Activated T-cell treated with anti-CD3 and anti-CD28 coated beads, Interleukin-2, amount 50 U/mL, for 48 hours (primary cell): ENCODE measurements at places on chromosomes 7 and 10.

DNA sequence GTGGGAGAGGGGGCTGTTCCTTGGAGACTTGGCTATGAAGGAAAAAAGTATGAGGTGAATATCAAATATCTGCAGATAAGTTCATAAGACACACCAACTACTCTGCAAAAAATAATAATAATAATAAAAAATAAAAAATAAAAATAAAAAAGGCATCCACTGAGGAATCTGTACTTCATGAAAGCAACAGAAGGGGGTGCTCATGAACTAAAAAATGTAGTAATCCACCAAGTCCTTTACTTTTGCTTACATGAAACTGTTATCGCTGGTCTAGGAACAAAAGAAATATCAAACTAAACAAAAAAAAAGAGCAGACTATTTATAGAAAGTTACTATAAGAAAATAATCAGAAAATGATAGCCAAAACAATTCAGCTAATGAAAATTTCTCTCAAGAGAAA lies 579.0 kb downstream of the PHTF2 start:
- no peak for DNase-seq

DNA sequence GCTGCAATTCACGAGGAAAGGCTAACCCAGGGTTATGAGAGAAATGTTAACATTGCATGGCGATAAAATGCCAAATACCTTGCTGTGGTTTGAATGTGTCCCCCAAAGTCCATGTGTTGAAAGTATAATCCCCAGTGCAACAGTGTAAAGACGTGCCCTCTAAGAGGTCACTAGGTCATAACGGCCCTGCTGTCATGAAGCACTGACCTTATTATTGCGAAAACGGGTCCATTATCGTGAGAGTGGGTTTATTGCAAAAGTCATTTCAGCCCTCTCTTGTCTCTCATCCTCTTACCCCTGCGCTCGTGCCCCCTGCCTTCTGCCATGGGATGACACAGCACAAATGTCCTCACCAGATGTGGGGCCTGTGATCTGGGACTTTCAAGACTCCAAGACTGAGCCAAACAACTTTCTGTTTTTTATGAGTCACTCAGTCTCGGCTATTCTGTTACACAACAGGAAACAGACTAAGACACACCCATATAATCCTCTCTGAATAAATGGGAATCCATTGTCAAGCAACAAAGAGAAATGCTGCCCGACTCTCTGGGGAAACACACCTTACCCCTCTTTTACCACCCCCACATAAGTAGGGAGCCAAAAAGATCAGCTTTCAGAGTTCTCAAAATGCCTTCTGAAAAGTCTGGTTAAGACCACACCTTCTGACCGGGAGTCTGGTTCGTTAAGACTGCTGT lies 73.1 kb upstream of the UCN3 start:
- peak; percentile 63 for DNase-seq

DNA sequence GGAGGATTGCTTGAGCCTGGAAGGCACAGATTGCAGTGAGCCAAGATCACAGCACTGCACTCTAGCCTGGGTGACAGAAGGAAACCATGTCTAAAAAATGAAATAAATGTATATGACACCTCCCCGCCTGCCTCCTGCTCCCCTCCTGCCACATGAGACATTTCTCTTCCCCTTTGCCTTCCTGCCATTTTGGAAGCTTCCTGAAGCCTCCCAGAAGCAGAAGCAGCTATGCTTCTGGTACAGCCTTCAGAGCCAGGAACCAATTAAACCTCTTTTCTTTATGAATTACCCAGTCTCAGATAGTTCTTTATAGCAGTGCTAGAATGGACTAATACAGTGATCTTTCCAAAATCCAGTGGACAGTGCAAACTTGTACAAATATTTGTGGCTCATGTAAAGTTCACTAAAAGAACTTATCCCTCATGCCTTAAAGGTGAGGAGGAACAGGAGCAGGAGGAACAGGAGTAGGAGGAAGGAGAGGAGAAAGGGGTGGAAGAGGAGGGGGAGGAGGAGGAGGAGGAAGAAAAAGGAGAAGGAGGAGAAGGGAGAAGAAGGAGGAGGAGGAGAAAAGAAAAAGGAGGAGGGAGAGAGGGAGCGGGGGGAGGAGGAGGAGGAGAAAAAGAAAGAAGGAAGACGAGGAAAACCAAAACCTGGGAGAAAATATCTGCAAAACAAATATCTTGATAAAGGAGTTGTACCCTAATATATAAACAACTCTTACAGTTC lies 2.8 kb upstream of the ABI1 start:
- no peak for DNase-seq

DNA sequence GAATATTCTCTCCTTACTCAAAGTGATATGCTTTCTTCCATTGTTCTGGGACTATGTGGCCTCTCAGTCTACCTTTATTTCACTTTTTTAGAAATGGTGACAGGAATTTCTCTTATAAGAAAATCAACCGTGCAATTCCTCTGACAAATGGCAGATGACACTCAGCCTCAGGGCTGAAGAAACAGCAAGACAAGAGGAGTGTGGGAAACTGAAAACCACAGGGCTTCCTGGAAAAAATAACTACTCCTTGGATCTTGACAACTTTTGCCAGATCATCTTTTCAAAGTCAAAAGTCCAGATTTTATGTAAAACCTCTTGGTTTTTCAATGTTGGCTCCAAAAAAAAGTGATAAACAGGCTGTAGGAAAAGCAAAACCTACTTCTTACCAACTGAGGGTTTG lies 121.5 kb downstream of the TYW1B start:
- DNase-seq: no peak

DNA sequence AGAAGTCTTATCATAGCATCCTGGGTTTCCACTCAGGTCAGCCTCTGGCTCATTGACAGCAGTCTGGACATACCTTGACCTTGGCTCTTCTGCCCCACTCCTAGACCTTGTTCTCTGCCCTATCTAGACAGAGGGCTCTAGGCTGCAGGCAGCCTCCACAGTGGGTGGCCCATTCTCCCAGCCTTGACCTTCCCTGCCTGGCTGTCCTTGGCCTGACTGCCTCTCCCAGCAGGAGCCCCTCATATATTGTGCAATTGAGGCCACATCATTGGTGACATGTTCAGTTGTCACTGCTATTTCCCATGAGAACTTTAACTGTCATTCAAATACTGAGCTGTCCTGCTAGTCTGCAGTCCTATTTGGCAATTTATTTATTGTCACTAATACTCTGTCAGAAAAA lies 503.4 kb downstream of the PLXNA4 start:
- DNase-seq: no peak

GRCh38 chr7:92699560-92699959 lies 109.4 kb upstream of the FAM133B start:
- no peak for DNase-seq

DNA sequence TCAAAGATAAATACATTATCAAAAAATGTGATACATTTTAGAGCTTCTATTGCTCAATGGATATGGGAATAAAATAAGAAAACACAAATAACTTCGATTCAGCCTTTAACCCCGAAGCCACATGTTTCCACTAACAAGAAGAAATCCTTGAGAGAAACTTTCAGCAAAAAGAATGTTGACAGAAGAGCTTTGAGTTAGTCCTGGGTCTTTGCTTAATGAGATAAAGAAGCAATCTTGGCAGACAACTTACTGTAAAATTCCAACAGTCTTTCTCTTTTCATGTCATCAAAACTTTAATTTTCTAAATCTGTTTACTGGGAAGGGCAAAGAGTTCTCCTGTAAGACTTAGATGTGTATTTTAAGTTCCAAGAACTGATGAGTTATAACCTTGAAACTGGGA lies 810.2 kb downstream of the CNTNAP2 start:
- no peak for DNase-seq

DNA sequence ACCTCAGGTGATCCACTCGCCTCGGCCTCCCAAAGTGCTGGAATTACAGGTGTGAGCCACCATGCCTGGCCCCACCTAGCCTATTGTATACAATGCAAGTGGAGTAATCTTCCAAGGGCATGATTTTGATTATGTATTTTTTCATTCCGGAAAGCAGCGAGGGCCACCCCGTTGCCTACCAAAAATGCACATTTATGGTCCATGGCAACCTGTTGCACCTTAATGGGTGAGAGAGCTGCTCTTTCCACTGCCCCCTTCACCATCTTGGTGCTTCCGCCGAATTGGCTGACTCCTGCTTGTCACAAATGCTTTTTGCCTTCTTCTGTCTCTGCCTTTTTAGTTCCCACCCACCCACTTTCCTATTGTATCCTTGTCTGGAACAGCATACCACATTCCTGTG lies 699.5 kb downstream of the LRMDA start:
- no peak for DNase-seq

DNA sequence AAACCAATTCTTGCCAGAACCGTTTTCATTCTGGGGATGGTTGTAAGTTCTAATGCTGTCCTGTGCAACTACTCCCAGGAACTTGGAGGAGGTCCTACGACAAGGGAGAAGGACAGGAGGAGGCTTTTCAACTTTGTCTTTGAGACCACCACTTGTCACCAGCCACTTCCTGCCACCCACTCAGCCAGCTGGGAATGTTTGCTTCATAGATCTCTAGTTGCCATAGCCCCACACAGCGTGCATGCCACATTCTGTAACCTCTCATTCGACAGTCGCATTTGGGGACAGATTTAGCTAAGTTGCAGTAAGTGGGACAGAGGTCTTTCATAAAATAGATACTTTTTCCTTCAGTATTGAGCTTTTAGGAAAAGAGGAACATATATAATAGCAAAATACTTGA lies 78.0 kb downstream of the TAF3 start:
- no peak for DNase-seq

DNA sequence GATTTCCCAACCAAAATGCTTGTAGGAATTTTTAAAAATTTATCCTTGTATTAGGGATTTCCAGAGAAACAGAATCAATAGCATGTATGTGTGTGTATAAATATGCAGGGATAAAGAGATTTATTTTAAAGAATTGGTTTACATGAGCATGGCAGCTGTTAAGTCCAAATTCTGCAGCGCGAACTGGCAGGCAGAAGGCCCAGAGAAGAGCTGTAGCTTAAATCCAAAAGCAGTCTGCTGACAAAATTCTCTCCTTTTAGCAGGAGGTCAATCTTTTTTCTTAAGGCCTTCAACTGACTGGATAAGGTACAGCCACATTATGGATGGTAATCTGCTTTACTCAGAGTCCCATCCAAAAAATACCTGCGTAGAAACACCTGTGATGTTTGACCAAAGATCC lies 42.0 kb downstream of the PRR15 start:
- no peak for DNase-seq

DNA sequence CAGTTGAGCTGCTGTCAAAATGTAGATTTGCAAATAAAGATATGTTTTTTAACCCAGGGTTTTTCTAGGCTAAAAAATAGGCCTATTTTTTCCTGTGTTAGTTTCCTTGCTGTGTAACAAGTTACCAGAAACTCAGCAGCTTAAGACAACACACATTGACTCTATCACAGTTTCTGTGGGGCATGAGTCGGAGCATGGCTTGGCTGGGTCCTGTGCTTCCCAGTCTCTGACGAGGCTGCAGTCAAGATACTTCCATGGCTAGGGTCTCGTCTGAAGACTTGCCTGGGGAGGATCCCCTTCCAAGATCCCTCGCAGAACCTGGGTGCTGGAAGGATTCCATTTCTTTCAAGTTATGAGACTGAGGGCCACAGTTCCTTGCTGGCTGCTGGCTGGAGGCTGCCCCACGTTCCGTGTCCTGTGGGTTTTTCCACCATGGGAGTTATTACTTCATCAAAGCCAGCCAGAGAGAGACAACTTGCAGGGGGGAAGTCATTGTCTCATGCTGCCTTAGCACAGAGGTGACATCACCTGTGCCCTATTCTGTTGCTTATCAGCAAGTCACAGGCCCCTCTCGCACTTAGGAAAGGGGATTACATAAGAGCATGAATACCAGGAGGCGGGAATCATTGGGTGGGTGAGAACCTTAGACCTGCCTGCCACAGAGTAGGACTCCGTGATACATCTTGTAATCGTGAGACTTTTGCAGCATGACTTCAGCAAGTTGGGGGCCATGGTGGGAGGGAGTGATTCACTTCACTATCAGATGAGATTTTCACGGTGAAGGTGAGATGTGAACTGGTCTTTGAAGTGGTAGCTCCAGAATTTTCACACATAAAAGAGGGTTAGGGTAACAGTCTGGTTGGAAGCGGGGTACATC lies 77.9 kb downstream of the CCNY start:
- peak; percentile 54 for DNase-seq

- DNase-seq: no peak
Observed at GRCh38 chr7:129908181-129908580, 44.6 kb downstream of the UBE2H start.

- no peak for DNase-seq
Observed at GRCh38 chr10:120555842-120556532, 99.0 kb downstream of the PLPP4 start.

DNA sequence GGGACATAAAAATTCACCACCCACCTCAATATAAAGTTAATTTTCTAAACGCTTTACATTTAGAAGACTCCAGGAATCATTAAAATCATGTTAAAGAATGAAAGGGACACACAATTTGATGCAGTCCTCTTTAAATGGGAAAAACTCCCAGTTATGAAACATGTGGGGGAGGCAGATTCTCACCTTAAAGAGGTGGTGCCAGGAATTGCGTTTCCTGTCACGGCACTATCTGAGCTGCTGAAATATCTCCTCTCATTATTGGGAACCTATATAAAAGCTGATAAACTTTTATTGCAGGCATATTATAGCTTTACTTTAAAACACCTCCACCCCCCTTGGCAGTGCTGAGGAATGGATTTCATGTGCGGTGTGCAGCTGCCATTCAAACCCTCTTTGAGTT lies 94.8 kb upstream of the SORCS3 start:
- no peak for DNase-seq

- no peak for DNase-seq
Observed at GRCh38 chr7:17421941-17422340, 123.5 kb downstream of the AHR start.

GRCh38 chr7:157000741-157001653 lies 9.5 kb downstream of the MNX1 start:
- peak; percentile 22 for DNase-seq

GRCh38 chr10:118626953-118627352 lies 31.5 kb upstream of the PRLHR start:
- no peak for DNase-seq

- DNase-seq: no peak
Observed at GRCh38 chr10:24542314-24543270, 181.1 kb downstream of the ARHGAP21 start.

DNA sequence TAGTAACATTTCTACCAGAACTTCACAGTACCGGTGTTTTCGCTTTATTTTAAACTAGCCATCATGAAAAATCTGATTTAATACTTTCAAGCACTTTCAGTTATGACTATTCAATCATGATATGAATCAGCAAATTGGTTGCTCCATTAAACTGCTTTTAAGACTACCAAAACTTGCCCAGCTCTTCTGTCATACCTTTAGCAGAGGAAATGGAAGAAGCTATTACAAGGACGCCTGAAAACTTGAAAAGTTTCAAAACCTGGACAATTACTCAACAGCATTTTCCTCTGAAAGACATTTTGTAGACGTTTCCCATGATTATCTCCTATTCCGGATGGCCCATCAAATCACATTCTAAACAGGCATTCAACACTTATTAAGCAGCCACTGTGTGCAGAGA lies 2.0 kb downstream of the JAZF1 start:
- no peak for DNase-seq

- no peak for DNase-seq
Observed at GRCh38 chr10:44567471-44567870, 182.6 kb upstream of the CXCL12 start.

- peak; percentile 34 for DNase-seq
Observed at GRCh38 chr10:8044331-8044907, 10.1 kb upstream of the GATA3 start.
